ENCODE measurements at places on chromosomes 12 and 14.

DNA sequence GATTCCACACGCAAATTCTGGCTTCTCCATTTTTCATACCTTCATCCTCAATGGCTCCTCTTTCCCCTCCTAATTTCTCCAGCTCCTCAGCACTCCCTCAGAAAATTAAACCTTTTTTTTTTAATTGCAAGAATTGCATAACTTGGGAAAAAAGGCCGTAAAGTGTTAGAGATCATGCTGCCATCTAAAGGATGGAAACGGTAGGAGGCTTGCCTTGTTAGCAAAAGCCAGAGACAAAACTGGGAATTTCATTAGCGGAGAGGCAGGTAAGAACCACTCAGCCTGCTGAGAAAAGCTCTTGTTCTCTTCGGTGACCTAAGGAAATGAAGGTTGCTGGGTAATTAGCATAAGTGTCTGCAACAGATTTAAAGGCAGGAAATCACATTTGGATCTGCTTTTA lies 204.3 kb downstream of the AEBP2 start:
- DNase-seq, result no peak

DNA sequence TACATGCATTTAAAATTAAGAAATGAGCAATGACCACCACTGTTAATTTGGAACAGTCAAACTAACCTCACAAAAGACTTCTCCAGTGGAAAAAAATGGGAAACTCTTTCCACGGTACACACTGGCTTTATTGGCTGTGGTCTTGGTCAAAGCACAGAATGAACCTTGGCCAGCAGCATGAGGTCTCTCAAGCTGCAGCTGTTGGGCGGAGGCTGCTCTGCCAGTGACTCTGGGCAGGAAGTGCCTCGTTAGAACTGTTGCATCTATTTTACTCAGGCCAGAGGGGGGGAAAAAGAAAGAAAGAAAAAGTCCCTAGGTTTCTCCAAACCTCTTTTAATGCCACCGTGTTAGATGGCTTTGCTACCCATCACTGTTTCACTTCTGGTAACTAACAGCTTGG lies 279.8 kb upstream of the DIO2 start:
- DNase-seq, result peak; percentile 56

DNA sequence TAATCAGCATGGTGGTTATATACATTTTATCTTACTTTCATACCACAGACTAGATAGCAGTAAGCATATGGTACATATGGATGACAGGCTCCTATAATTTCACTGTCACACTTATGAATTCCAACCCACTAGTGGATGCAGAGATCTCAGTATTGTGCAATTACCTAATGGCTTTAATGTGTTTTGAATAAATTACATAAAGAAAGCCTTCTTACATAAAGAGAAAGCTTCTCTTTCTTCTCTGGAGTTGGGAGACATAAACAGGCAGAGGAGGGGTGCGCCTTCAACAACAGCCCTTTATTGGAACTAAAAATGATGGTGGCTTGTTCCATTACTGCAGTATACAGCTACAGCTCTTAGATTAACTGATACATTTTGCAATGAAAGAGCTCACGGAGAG lies 52.6 kb downstream of the SAV1 start:
- no peak for DNase-seq

- DNase-seq, result no peak
Measured at GRCh38 chr14:92688434-92689375, 59.7 kb downstream of the LGMN start.

DNA sequence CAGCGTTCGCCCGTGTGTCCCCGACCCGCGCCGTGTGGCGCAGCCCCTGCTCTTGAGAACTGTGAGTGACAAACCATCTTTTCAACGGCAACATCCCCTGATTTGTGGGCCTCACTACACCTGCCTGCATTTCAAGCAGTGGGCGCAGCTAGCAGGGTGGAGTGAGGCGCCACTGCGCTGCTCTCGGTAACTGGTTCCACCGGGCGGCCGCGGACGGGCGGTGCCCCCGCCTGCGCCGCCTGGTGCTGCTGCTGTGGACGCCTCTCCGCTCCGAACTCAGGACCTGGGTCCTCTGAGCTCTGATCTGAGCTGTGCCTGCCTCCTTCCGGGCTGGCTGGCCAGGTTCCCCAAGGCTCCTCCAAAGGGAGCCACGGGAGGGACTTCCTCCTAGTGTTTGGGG lies 5.9 kb upstream of the DEGS2 start:
- DNase-seq, result no peak

GRCh38 chr12:45974883-45975282 lies 15.5 kb downstream of the SCAF11 start:
- no peak for DNase-seq

All from Karpas-422 (cell line).